ENCODE measurements at places on chromosomes 1 and 21.
A peak's percentile ranks its signal among the peaks of the same experiment; 100 is the strongest.

DNA sequence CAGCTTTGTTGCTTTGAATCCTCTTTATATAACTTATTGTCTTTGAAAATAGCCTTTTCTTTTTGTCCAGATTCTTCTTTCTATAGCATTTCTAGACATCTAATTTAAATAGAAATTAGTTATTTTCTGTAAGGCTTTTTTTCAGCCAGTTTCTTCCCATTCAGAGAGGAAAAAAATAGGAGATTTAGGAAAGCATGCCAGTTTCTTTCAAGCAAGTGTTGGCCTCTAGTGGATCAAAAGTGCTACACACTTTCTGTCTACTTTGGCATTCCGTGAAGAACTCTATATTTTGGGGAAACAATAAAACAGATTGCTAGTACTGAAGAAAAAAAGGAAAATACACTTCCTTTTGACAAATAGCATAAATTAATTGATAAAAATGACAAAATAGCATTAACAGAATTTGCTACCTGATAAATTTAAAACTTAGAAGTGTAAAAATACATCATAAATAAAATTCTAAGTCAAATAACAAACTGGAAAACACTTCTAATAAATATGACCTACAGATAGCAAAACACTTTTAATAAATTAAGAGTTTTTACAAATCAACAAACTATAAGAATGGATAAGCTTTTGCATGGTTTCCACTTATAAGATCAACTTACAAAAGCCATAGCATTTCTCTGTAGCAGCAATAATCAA, 13.1 kb upstream of the EXO1 start:
- DNase-seq = peak; percentile 54

DNA sequence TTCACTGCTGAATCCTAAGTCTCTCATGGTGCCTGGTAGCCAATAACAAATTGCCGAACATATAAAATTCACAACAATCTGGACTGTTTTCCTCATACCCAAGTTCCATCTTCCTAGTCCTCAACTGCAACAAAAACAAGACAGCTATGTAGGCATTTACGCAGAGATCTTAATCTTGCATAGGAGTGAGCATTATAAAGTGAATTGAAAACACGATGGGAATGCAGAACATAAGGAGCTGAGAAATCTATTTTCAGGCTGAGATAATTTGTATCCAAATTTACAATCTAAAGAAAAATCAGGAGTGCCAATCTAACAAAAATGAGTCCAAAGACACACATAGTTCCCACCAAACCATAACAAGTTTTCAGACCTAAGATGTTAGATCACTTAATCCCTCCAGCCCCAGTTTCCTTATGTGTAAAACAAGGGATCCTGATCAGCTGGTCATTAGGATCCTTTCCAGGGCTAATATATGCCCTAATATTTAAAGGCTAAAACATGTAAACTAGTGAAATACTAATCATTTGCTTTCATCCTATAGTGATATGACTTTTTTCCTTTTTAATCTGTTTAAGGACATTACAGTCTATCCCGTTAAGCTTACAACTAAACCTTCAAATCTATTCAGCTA, 1.9 kb downstream of the SLC16A1 start:
- DNase-seq = no peak

- DNase-seq = peak; percentile 11
Measured at GRCh38 chr1:241265428-241265827, 91.6 kb downstream of the RGS7 start.

DNA sequence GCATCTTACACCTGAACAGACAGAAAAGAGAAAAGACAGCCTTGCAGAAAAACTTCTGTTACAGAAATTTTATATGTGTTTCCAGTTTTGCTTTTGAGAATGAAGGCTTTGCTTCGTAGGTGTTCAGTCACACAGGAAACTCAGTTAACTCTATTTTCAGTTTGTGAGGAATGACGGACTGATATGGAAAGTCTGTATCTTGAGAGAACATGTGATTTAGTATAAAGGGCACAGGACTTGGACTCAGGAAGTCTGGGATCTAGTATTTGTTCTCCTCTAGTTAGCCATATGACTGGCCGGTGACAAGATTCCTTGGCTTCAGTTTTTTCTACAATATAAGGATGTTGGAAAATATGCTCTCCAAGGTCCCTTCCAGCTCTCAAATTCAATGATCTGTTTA, 149.1 kb downstream of the OLFM3 start:
- DNase-seq = no peak

GRCh38 chr1:3630914-3631313, 6.1 kb downstream of the TPRG1L start:
- no peak for DNase-seq

DNA sequence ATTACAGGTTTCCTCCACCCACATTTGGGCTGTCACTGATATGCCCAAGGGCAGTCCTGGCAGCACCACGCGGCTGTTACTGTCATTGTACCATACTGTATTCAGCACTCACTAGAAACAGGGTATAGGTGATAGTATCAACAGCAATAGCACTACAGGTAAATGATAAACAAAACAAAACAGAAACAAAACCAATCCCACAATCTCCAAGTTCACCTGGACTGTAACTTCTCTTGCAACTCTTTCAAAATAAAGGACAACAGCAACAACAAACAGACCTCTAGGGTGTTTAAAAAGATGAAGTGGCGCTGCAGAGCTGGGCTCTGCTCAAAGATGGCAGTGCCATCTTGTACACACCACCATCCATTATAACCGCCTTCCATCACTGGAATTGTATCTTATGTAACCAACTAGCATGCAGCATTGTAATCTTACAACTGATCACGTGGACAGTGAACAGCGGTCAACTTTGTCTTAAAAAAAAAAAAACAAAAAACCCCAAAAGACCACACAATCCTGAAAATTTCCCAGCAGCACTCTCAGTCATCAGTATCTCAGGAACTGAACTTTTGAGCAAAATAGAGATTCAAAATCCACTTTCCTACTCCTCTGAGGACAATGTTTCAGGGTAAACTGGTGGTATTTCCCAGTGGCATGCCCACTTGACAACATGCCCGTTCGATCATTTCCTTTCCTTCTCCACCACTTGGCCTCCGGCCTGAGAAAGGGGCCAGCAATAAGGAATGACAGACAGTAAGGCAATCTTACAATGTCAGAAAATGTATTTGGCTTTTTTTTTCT, 3.8 kb downstream of the IRF2BP2 start:
- DNase-seq = peak; percentile 39

DNA sequence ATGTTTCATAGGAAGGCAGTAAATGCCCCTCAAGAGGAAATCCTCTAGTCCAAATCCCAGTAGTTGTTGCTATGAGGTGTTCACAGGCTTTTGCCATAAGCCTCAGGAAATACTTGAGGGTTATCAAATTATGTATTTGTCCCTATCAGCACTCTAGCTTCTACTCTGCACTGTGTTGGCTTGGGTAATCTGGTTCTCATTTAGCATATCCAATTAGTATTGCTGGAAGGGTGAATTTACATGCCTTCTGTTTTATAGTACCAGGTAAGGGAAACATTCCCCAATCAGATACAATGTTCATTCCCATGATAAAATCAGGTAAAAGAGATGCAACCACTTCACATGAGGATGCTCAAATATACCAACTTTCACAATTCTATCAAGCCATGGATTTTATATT, 211.2 kb downstream of the S1PR1 start:
- DNase-seq = no peak
